ENCODE measurements at places on chromosomes 4 and X.

DNA sequence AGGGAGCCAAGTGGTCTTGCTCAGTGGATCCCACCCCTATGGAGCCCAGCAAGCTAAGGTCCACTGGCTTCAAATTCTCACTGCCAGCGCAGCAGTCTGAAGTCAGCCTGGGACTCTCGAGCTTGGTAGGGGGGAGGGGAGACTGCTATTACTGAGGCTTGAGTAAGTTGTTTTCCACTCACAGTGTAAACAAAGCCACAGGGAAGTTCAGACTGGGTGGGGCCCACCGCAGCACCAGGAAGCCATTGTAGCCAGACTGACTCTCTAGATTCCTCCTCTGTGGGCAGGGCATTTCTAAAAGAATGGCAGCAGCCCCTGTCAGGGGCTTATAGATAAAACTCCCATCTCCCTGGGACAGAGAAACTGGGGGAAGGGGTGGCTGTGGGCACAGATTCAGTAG lies 721.0 kb upstream of the NDST4 start:
- DNase-seq = no peak

- no peak for DNase-seq
Measured at GRCh38 chr4:159780196-159780922, 677.5 kb downstream of the RAPGEF2 start.

GRCh38 chr4:111450867-111451266 lies 694.4 kb upstream of the FAM241A start:
- no peak for DNase-seq

GRCh38 chr4:15242021-15242420 lies 185.8 kb upstream of the C1QTNF7 start:
- DNase-seq = no peak

GRCh38 chrX:64975491-64975890 lies 759 bp downstream of the ZC4H2 start:
- DNase-seq = peak; percentile 0

DNA sequence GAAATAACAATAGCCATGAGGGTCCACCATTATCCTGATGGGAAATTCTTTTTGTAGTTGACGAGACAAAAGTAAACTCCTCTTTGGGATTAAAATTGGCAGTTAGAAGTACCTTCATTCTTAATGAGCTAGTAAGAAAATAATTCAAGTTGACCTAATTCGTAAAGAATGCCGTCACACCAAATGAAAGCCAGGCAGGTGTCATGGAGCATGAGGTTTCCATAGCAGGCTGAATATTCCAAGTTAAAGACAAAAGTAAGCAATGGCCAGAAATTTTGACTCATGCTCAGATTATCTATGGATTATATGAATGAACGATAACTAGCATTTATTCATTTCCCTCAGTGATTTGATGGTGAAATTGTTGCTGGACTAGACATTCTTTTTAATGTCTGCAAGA lies 192.2 kb upstream of the FAT1 start:
- no peak for DNase-seq

- DNase-seq = no peak
Measured at GRCh38 chr4:170004651-170005295, 21.4 kb downstream of the MFAP3L start.

GRCh38 chr4:155687380-155687982 lies 20.8 kb downstream of the GUCY1A1 start:
- no peak for DNase-seq

DNA sequence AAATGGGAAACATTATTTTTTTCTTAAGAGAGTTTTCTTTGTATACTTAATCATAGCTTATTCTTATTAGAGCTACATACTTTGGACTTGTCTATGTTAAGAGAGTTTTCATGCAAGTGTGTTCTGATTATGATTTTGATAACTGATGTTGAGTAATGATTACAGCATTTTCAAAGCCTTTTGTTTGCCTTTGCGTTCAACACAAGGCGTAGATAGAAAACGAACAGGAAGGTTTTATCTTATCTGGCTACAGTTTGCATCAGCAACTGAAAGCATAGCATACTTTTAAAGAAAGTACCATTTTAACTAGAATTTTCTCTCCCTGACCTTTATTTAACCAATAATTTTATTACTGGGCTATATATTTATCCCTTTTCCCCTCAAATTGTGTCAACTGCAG lies 51.6 kb upstream of the PDLIM5 start:
- no peak for DNase-seq

DNA sequence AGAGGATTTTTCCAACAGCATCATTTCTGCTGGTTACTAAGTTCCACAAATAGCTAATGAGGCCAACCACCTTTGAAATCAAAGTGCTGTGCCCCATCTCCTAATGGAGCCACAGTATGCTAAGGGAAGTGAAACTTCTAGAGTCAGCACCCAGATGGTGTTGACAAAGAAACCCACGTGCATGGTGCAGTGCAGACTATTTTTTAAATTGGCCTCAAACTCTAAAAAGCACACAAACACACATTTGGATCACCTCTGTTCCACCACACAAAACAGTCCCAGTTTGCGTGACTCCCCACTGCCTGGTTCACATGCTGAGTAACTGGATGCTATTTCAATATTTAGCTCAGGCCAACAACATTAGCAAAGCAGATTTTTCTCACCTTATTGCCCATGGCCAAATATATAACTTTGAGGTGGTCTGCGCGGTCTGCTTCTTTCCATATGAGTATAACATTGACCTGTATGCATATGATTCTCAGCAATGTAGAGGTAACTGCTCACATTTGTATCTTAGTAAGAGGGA lies 69.9 kb downstream of the AMELX start:
- DNase-seq = no peak

GRCh38 chrX:5979338-5979737 lies 249.3 kb downstream of the NLGN4X start:
- no peak for DNase-seq

DNA sequence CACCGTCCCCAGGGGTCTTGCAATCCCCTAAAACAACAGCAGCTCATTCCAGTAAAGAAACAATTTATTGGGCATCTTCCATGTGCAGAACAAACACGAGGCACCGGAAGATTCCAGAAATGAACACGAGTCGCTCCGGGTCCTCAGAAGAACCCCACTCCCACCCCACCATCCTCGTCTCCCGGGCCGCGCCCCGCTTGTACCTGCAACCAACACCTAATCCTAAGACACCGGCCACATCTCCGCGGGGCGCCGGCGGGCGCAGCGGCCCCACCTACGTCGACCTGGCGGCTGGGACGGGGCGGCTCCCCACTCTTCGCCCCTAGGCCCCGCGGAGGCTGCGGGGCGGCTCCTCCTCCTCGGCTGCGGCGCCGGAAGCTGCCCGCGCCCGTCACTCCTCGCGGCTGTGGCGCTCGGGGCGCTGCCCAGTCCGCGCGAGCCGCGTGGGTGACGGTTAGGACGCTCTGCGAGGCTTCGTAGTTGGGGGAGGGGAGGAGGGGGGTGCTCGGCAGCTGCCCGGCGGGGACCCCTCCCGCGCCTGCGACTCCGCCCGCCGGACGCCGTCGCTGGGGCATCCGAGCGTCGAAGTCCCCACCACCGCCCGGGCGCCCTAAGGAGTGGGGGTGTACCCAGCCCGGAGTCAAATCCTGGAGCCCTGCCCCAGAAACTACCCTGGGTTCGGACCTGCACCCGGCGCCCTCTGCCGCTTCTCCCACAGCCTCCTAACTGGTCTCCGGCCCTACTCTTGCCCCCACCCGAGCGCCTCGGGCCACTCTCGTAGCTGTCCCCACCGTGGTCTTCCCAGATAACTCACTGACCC lies at the start of gene CCDC158:
Gene CCDC158 (minus strand): TSS at position 380 of the 820 bp plus-strand sequence. CDS start 17,934 bp downstream, outside the sequence.
- DNase-seq = no peak
